ENCODE measurements at places on chromosomes 12 and 14.

DNA sequence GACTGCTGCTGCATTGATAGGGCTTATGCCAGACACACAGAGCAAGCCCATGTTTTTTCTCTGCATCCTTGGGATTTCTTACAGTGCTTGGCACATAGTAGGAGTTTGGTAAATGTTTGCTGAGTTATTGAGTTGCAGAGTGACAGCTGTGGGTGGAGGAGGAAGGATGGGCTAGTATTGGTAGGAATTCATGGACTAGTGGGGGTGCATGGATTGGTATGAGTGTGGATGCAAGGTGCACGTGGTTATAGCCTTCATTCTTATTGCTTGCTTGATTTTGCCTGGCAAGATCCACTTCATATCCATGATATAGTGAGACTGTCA lies 11.4 kb downstream of the RGS6 start:
- no peak for DNase-seq

- DNase-seq: no peak
Observed at GRCh38 chr12:108964371-108965352, 56.2 kb downstream of the SVOP start.

DNA sequence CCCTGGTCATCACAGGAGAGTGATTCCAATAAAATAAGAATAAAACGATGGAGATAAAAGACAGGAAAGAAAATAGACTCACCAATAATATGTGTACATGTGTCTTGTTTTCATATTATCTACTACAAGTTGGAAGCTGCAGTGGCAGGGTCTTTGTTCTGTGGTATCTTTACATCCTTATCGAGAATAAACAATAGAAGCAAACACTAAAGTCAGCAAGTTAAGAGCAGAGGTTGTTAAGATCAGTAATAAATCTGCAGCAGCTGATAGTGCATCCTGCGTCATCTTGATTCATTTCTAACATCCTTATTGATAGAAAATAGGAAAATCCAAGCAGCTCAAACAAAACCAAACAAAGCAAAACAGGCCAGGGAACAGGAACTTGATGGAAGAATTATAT lies 107.4 kb downstream of the RPS29 start:
- DNase-seq: no peak

DNA sequence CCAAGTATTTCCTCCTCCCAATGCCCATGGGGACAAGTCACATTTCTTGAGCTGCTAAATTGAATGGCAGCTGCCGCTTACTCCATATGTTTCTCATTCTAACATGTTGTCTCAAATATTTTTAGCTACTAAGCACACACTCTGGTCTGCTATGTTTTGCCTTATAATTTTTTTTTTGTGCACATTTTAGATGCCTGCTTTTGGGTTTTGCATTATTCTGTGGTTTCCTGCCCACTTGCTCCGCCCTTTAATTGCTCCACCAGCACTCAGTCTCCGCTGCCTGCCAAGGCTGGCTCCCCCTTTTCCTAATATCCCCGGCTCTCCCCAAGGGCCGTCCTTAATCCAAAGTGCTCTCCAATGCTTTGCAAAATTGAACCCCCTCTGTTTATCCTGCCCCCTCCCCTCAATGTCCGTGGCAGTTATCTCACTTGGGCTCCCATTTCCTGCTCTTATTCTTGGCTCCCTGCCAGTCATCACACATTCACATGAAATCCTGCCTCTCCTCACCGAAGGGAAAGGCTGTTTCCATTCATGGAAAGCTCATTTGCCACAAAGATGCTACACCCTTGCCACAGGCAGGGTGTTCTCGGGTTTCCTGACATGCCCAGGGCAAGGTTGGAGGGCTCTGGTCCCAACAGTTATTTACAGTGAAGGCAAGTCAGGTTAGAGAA lies 79.4 kb downstream of the C12orf75 start:
- DNase-seq: peak; percentile 54

DNA sequence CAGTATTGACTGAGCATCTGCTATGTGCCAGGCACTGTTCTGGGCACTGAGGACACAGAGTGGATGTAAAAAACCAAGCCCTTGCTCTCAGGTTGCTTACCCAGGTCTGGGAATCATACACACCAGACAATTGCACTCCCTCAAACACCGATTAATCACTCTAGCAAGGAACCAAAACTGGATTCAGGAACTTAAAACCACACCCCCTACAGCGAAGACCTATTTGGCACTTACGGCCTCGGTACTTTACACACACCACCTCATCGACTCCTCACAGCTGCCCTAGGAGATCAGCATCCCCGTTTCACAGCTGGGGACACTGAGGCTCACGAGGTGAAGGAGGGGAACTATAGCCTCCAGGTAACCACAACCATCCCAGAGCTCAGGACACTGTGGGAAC lies 1.6 kb downstream of the GLTP start:
- no peak for DNase-seq

DNA sequence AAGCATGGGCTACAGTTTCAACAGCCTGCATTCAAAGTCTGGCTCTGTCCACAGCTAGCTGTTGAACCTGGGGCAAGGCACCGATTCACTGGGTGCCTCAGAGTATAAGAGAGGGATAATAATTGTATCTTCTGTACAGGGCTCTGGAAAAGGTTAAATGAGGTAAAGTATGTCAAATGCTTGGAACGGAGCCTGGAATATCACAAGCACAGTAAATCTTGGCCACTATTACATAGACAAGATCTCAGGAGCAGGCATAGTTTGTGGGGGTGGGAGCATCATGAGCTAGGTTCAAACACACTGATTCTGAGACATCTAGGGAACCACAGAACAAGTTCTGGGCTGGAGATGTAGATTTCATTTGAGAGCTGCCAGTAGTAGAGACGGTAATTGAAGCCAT lies 203.7 kb upstream of the NUDT4 start:
- peak; percentile 93 for DNase-seq

GRCh38 chr12:23585782-23586163 lies 363.7 kb downstream of the SOX5 start:
- no peak for DNase-seq

GRCh38 chr14:64910847-64911495 lies 3.3 kb upstream of the CHURC1 start:
- no peak for DNase-seq

GRCh38 chr12:108515916-108516315 lies 839 bp downstream of the FICD start:
- DNase-seq: no peak

DNA sequence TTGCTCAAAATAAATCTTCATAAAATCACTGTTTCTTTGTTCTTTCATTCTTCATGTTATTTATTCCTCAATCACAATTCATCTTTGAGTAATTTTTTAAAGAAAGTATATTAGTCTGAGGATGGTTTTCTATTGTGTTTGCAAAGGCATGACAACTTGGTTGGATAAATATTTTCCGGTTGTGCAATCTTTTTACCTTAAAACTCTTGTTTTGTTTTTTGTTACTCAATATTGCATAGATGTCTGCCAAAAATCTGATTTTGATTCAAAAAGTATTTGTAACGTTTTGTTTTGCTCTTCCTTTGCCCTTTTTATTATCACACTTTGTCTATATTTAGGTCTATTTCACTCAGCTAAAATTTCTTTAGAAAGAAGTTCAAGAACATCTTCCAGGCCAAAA lies 86.2 kb upstream of the SYT1 start:
- no peak for DNase-seq

GRCh38 chr12:119179335-119180021 lies 747 bp downstream of the HSPB8 start:
- peak; percentile 36 for DNase-seq

GRCh38 chr14:65000898-65001591 lies 14.3 kb downstream of the FNTB start:
- DNase-seq: no peak

DNA sequence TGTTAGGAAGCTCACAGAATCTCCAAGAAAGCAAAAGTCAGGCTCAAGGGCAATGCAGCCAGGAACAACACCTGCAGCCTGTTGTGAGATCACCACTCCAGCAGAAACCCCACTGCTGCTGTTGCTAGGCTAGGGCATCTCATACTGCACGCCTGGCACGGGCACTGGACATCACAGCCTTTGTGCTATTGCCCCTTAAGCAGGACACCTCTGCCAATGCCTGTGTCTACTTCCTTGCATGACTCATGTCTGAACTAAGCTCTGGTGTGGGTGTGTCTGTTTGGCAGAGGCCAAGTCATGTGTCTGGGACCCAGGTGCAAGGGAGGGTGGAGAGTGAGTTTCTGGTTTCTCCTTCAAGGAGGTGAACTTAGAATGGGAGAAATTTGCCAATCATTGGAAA lies 10.0 kb upstream of the DDX47 start:
- no peak for DNase-seq

GRCh38 chr14:105065280-105066228 lies at the start of gene GPR132:
Gene GPR132, minus strand, starts transcription at chr14:105065430. Its CDS starts 10,010 bp downstream, at chr14:105055420.
- DNase-seq: no peak

DNA sequence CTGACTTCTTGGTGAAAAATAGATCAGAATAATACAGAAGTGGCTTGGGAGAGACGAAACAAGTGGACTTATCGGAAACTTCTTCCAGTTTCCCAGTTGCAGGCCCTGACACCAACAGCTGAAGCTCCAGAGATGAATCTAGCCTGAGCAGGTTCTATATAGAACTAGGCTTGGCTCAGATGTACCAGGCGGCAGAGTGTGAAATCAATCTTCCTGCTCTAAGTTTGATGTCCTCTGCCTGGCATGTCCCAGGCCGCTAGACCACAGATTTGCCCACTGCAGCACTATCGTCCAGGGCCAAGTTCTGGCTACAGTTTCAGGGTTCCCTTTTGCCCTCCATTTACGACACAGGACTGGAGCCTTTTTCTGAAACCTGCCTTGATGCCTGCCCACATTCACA lies 91.3 kb upstream of the PLEKHA5 start:
- DNase-seq: no peak

DNA sequence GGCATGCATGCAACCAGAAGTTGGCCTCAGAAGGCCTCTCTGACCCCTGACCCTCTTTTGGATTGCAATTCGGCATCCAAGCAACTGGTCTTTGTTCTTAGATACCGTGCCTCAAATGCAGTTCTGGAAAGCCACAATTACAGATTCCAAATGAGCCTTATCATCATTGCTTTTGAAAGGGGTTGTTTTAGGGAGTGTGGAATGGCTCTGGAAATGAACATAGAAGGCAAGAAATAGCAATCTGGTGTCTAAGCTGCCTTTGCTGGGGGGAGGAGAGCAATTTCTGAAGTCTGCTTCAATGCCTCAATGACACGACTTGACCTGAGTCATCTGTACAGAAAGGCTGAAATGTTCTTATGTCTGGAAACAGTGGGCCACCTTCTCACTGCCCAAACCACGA lies 250.1 kb downstream of the NUAK1 start:
- peak; percentile 16 for DNase-seq

DNA sequence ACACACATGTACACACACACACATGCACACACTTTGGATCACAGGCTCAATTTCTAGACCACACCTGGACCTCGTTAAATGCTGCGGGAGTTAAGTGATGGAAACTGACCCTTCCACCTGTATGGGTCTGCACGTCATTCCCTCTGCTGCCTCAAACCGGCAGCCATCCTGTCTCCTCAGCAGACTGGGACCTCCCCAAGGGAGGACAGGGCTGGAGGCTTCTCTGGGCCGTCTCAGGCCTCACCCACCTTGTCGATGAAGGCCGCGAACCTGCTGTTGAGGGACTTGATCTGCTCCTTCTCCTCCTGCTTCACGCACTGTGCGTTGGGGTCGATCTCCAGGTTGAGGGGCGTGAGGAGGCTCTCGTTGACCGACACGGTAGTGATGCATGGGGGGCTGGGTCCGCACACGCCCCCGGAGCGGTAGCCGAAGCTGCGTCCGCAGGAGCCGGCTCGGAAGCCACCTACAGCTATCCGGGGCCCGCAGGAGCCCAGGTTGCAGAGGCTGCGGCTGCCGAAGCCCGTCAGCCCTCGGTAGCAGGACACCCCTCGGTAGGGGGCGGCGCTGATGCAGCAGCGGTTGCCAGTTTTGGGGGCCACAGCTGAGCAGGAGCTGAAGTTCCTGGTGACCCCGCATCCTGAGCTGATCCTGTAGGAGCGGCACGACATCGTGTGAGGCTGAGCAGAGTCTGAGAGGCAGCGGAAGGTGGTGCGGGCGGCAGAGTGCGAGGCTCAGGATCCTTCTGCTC lies at the start of gene KRT85:
KRT85 (minus strand) TSS at position 744 of the 748 bp plus-strand sequence; CDS start at position 668, 76 bp downstream.
- DNase-seq: no peak

DNA sequence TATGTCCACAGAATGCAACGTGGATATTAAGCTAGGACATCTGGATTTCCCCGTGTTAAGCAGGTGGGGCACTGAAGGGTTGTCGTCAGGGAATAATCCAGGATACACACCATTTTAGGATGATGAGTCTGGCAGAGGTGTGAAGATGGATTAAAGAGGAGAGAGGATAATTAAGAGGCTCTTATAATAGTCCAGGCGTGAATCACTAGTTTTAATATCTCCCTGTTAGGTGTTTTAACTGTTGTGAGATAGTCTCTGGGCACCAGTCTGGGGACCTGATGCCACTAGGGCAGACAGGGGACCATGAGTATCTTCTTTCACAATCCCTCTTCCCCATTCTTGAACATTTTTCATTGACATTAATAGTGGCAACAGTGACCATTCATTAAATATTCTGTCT lies 216.7 kb downstream of the TBX5 start:
- no peak for DNase-seq

GRCh38 chr12:45216983-45217485 lies 1.1 kb downstream of the ANO6 start:
- DNase-seq: no peak

DNA sequence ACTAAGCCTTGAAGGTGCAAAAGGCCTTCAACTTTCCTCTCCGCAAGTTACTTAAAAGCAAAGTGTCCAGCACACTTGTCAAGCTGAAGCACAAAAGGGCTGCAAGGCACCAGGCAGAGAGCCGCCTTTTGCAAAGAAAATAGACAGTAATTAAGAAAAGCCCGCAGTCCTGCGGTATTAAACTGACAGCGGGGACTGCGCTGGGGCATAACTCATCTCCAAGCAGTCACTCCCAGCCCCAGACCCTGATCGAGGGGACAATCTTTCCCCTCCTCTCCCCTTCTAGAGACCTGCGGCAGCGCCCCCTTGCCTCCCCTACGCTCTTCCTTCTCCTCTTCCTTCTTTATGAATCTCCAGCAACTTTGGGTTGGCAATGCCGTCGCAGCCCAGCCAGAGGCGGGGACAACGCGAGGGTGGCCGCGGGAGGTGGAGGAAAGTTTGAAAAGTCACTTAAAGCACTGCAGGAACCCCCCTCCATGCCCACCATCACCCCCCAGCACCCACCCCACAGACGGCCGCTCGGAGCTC lies 200.9 kb upstream of the CAND1 start:
- no peak for DNase-seq

DNA sequence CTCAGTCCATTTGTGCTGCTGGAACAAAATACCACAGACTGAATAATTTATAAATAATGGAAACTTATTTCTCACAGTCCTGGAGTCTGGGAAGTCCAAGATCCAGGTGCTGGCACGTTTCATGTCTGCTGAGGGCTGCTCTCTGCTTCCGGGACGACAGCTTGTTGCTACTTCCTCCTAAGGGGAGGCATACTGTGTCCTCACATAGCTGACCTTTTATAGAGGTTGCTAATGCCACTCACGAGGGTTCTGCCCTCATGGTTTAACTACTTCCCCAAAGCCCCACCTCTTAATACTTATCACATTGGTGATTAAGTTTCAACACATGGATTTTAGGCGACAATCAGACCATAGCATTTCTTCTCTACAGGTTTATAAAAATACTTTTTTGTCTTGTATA lies 411.1 kb downstream of the NRXN3 start:
- DNase-seq: no peak

- no peak for DNase-seq
Observed at GRCh38 chr14:80434574-80435321, 223.4 kb upstream of the DIO2 start.

- no peak for DNase-seq
Observed at GRCh38 chr14:103227094-103227768, 104.0 kb downstream of the TNFAIP2 start.
